ENCODE measurements at places on chromosomes 3 and 15.

GRCh38 chr3:39183211-39184080 is 8.9 kb downstream of the XIRP1 start:
- no peak for DNase-seq
- H3K4me1 ChIP-seq: peaks cover 27% of the 10 kb centered on the region
- no peak overlapping the region for H3K4me3 ChIP-seq
- H3K27ac ChIP-seq: no peak overlapping the region
- peaks cover 27% of the 10 kb centered on the region for H3K27me3 ChIP-seq

- no peak overlapping the region for H3K27ac ChIP-seq
- H3K4me3 ChIP-seq: no peak overlapping the region
- peaks cover 8% of the 10 kb centered on the region for H3K36me3 ChIP-seq
- no peak for DNase-seq
- H3K27me3 ChIP-seq: peaks cover 7% of the 10 kb centered on the region
These were observed 43.8 kb upstream of the SLCO2A1 start for GRCh38 chr3:134073583-134073945.

GRCh38 chr3:133040696-133041523 is 2.7 kb downstream of the TMEM108 start:
- no peaks in the 10 kb centered on the region for H3K36me3 ChIP-seq
- DNase-seq: peak; percentile 89
- H3K4me3 ChIP-seq: no peak overlapping the region
- peaks cover 8% of the 10 kb centered on the region for H3K27me3 ChIP-seq
- peaks cover 8% of the 10 kb centered on the region for H3K4me1 ChIP-seq
- no peak overlapping the region for H3K27ac ChIP-seq

- H3K27me3 ChIP-seq: peaks cover 7% of the 10 kb centered on the region
- peaks cover 51% of the 10 kb centered on the region for H3K4me1 ChIP-seq
- peak overlapping the region; percentile 72 for H3K4me3 ChIP-seq
- no peak for DNase-seq
These were observed 3.2 kb downstream of the CD276 start for GRCh38 chr15:73687351-73687750.

DNA sequence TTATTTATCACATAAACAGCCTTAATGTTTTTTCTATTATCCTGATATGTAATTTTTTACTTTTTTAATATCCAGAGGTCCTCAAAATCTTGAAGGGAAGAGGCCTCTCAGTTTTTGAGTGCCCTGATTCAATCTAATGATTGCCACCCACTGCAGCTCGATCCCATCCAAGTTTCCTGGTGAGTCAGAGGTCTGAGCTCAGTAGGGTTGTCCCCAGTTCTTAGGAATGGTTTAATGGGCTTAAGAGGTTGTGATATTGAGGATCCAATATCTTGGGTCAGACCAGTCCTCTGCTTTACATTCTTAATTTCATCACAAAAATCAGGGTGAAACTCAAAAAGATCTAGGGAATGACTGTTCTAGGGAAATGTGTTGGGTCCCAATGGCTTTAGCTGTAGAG is 238.5 kb downstream of the NSUN3 start:
- peaks cover 2% of the 10 kb centered on the region for H3K27me3 ChIP-seq
- H3K27ac ChIP-seq: no peak overlapping the region
- no peaks in the 10 kb centered on the region for H3K36me3 ChIP-seq
- DNase-seq: no peak
- H3K4me3 ChIP-seq: no peak overlapping the region

GRCh38 chr15:63318344-63318743 is 40.9 kb downstream of the APH1B start:
- H3K4me1 ChIP-seq: peaks cover 20% of the 10 kb centered on the region
- DNase-seq: no peak
- no peak overlapping the region for H3K27ac ChIP-seq
- H3K36me3 ChIP-seq: peaks cover 3% of the 10 kb centered on the region

DNA sequence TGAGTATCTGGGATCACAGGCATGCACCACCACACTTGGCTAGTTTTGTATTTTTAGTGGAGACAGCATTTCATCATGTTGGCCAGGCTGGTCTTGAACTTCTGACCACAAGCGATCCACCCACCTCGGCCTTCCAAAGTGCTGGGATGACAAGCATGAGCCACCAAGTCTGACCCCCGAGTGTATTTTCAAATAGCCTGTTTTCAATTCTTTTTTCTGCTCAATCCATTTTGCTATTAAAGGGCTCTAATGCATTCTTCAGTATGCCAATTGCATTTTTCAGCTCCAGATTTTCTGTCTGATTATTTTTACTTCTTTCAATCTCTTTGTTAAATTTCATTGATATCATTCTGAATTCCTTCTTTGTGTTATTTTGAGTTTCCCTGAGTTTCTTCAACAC is 5.8 kb downstream of the OR5H6 start:
- DNase-seq: no peak
- no peak overlapping the region for H3K27ac ChIP-seq
- H3K27me3 ChIP-seq: peaks cover 2% of the 10 kb centered on the region
- H3K4me1 ChIP-seq: no peaks in the 10 kb centered on the region
- H3K4me3 ChIP-seq: no peak overlapping the region

DNA sequence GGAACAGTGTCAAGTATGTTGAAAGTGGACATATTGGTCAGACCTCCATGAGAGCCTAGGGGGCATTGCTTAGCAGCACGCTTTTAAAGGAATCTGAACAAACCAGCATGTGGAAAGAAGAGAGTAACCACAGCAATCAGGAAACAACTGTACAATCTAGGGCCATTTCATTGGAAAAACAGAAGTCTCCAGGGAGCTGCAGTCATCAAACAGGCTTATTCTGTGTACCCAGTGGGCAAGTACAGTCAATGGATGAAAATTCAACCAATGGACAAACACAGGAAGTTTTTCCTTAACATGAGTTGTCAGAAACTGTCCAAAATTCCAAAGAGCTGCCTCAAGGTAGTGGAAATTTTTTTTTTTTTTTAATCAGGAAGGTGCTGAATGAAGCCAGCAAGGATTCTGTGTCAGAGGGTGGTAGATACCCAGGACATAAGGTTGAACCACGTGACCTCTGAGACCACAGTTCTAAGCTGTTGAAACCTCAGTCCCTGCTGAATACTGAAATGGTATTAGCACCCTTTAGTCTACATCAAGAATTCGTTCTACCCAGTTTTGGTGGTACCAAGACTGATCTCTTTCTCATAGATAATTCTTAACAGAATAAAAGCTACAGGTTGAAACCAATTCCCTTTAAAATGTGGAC is 4.4 kb upstream of the DLG1 start:
- H3K27me3 ChIP-seq: peaks cover 3% of the 10 kb centered on the region
- H3K36me3 ChIP-seq: no peaks in the 10 kb centered on the region
- H3K4me3 ChIP-seq: no peak overlapping the region
- peaks cover 6% of the 10 kb centered on the region for H3K4me1 ChIP-seq
- no peak for DNase-seq

DNA sequence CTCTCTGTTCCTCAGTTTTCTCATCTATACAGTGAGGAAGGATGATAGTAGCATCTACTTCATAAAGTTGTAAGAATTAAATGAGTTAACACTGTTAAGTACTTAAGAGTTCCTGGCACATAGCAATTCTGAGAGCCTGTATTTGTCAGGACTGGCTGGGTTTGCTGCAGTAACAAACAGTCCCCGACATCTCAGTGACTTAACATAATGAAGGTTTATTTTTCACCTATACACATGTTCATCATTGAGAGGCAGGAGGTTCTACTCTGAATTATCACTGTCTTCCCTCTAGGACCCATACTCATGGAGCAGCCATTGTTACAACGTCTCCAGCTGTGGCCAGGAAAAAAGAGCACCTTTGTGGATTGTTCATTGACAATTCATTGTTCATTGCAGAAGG is 190.6 kb upstream of the PROK2 start:
- DNase-seq: no peak
- H3K4me3 ChIP-seq: no peak overlapping the region
- no peaks in the 10 kb centered on the region for H3K36me3 ChIP-seq
- H3K4me1 ChIP-seq: no peaks in the 10 kb centered on the region
- no peak overlapping the region for H3K27ac ChIP-seq

GRCh38 chr15:89802986-89803824 is 11.4 kb downstream of the ANPEP start:
- peaks cover 18% of the 10 kb centered on the region for H3K27me3 ChIP-seq
- H3K4me1 ChIP-seq: peaks cover 7% of the 10 kb centered on the region
- DNase-seq: no peak

GRCh38 chr3:136070953-136071949 is 105.7 kb downstream of the PPP2R3A start:
- no peak overlapping the region for H3K4me3 ChIP-seq
- peaks cover 15% of the 10 kb centered on the region for H3K4me1 ChIP-seq
- H3K36me3 ChIP-seq: no peaks in the 10 kb centered on the region
- H3K27ac ChIP-seq: peak overlapping the region; percentile 86

DNA sequence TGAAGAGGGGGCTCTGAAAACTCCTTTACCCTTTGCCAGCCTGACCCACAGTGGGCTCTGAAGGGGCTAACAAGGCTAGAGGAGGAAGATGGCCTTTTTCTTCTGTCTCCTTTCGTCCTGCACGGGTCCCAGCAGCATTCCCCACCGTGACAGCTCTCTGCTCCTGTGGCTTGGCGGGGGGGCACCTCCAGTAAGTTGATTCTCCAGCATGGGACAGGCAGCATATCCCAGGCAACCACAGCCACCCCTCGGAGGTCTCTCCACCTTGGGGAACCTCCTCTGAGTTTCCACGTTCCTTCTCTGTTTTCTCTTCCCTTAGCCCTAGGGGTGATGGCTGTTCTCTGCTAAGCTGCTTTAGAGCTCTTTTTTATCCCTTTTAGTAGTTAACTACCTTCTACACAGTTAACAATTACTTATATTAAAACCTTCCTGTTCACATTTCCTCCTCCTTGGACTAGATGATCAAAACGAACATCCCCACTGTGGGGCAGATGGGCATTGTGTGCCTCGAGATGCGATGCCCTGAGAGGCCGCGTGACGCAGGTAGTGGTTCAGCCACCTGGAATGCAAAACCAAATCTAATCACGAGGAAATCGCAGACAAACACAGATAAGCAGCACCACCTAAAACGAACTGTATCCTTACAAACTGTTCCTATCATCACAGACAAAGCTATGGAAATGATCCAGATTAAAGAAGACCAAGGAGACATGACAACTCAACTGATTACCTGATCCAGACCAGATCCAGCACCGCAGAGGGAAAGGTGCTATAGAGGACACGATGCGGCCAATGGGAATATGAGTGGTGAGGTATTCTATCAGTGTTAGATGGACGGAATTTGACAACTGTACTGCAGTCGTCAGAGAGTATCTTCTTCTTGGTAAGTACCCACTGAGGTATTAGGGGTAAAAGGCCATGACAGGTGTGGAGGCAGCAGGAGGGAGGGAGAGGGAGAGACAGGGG is 27.7 kb downstream of the TSPAN3 start:
- H3K27ac ChIP-seq: no peak overlapping the region
- peaks cover 6% of the 10 kb centered on the region for H3K4me1 ChIP-seq
- peaks cover 4% of the 10 kb centered on the region for H3K27me3 ChIP-seq
- no peak for DNase-seq
- no peak overlapping the region for H3K4me3 ChIP-seq

DNA sequence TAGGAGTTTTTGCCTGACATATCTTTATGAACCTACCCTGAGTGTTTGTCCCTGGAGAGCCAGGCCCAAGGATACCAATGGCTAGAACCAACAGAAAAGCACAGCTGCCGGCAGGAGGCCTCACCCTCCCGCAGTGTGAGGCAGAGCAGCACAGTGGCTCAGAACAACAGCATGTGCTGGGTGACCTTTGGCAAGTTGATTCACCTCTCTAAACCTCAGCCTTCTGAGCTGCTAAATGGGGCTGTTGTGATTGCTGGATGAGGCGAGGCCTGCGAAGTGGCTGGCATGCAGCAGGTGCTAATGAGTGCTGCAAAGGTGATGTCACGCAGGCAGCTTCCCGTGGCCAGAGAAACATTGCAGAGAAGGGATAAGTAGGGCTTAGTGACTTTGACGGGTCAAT is 23.3 kb downstream of the IDH2 start:
- H3K27ac ChIP-seq: peak overlapping the region; percentile 67
- H3K27me3 ChIP-seq: peaks cover 10% of the 10 kb centered on the region
- DNase-seq: no peak
- H3K4me3 ChIP-seq: peak overlapping the region; percentile 47
- H3K4me1 ChIP-seq: peaks cover 16% of the 10 kb centered on the region
- H3K36me3 ChIP-seq: peaks cover 26% of the 10 kb centered on the region

DNA sequence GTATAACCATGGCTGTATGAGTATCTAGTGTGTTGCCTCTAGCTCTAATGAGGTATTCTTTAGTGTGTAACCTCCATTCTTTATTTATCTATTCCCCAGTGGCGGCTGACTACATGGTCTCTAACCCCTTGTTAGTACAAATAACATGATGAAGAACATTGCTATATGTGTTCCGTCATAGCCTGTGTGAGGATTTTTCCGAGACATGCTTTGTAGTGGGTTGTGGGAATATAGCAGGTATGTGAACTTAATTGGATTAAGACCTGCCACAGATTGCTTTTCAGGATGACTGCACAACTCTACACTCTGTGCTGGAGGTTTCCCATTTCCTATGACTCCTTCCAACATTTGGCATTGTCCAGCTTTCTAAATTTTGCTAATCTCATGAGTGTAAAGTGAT is 563.4 kb downstream of the ROBO1 start:
- no peaks in the 10 kb centered on the region for H3K36me3 ChIP-seq
- H3K27me3 ChIP-seq: peaks cover 1% of the 10 kb centered on the region
- no peak overlapping the region for H3K4me3 ChIP-seq
- H3K27ac ChIP-seq: no peak overlapping the region
- no peaks in the 10 kb centered on the region for H3K4me1 ChIP-seq

GRCh38 chr3:192128060-192128459 is 599.3 kb downstream of the FGF12 start:
- H3K27ac ChIP-seq: no peak overlapping the region
- no peak overlapping the region for H3K4me3 ChIP-seq
- no peaks in the 10 kb centered on the region for H3K27me3 ChIP-seq
- no peaks in the 10 kb centered on the region for H3K4me1 ChIP-seq

DNA sequence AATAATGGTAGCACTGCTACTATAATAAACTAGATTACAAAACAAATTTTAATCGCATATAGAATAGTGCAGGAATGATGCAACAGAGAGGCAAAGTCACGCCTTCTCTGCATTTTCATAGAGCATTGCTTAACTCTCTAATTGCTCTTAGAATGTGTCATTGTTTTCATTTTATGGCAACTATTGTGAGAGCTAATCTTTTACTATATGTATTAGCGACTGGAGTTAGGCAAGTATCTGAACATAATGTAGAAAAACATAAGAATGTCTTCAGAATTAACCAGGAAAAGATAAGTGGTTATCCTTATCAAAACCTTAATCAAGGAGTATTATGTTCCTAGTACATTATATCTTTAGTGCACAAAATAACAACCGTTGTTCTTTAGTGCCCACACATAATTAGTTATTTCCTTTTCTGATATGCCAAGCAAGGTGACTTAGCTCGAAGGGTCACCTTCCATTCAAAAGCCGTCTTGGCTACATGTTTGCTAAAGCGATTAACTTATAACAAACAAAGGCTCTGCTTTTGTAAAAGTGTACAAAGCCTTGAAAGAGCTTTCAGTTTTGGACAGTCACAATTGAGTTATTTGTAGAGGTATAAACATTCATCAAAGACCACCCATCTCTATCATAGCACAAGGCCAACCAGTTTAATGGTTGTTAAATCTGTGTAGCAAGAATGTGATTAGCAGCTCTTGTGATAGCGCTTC is 1328.9 kb downstream of the ROBO2 start:
- no peak overlapping the region for H3K4me3 ChIP-seq
- no peaks in the 10 kb centered on the region for H3K4me1 ChIP-seq
- H3K27me3 ChIP-seq: no peaks in the 10 kb centered on the region
- H3K27ac ChIP-seq: no peak overlapping the region
- no peaks in the 10 kb centered on the region for H3K36me3 ChIP-seq
- DNase-seq: no peak
